ENCODE measurements at places on chromosomes 12 and 14. TPM values are rescaled to one million over a fixed set of nuclear protein-coding genes. Genes with fewer than 3 reads are reported as not detected.

- DNase-seq = no peak
Measured at GRCh38 chr12:80053051-80053790, 46.1 kb upstream of the OTOGL start.

DNA sequence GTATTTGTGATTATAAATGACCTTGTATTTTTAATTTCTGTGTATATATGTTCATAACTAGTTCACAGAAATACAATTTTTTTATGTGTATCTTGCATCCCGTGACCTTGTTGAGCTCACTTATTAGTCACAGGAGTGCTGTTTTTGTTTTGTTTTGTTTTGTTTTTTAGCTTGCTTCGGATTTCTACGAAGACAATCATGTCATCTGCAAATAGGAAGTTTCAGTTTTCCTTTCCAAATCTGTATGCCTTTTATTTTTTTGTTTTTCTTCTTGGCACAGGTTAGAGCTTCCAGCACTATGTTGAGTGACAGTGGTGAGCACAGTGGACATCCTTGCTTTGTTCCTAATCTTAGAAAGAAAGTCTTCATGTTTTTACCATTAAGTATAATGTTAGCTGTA, 229.2 kb upstream of the GARIN6 start:
- no peak for DNase-seq

DNA sequence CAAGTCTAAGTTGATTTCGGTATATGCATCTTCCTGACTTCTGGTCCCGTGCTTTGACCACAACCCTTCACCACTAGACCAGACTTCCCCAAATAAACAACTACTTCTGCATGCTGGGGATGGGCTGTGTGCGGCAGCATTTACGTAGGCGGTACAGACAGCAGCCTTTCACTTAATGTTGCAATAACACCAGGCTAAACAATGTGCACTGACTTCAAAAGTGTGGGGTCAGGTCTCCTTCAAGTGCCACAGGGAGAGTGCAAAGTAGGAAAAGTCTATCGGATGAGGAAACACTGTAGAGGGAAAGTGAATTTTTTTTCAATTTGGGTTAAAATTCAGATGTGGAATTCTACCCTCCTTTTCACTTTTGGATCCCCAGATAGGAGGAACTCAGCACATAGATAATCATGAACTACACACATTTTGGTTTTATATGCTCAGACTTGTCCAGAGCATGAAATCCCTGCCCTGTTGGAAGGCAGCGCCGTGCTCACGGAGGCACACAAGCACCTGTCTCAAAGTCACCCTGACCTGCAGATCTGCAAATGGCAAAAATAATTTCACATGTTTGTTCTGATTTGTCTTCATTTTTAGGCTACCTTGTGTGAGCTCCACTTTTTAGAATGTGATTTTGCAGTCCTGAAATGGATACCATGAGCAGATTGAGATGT, 3.6 kb upstream of the FOS start:
- DNase-seq = no peak

The RPL10L gene
- total RNA-seq = not detected

DNA sequence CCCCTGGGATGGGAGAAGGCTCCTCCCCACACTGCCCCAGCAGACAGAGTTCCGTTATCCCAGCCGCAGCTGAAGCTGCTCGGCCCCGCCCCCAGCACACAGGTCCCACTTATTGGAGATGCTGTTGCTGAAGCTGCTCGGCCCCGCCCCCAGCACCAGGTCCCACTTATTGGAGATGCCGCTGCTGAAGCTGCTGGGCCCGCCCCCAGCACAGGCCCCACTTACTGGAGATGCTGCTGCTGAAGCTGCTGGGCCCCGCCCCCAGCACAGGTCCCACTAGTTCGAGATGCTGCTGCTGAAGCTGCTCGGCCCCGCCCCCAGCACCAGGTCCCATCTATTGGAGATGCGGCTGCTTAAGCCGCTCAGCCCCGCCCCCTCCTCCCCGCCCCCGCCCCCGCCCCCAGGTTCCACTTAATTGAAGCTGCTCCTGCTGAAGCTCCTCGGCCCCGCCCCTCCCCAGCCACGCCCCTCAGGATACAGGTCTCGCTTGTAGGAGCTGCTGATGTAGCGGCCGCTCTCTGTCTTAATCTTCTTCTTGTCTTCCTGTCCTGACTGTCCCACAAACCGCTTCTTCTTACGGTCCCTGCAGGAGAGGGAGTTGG, 12.0 kb downstream of the CFAP73 start:
- no peak for DNase-seq

The GPRC5A gene
- 18.7 TPM for total RNA-seq

GRCh38 chr14:103223818-103224352, 100.6 kb downstream of the TNFAIP2 start:
- no peak for DNase-seq

The TDRD9 gene
- 0.10 TPM for total RNA-seq

All from glomerular endothelial cell (primary cell).